ENCODE measurements at places on chromosomes 5 and 9.

GRCh38 chr5:78467752-78468357 is 107.4 kb downstream of the SCAMP1 start:
- peak; percentile 47 for DNase-seq

DNA sequence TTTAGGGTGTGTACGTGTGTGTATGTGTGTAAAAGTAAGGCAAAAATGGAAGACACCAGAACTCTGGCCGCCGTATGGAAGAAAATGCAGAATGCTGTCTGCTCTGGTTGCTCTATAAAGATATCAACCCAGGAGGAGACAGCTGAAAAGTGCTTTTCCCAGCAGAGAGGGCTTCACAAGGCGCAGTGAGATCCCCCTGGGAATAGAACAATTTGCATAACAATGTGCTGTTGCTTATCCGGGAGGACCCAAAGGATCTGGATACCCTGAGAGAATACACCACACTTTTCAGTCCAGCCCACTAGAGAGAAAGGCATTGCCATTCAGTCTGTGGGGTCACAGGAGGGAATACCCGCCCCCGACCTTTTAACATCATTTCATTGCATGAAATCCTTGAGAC is 230.6 kb downstream of the EBF1 start:
- DNase-seq = no peak

DNA sequence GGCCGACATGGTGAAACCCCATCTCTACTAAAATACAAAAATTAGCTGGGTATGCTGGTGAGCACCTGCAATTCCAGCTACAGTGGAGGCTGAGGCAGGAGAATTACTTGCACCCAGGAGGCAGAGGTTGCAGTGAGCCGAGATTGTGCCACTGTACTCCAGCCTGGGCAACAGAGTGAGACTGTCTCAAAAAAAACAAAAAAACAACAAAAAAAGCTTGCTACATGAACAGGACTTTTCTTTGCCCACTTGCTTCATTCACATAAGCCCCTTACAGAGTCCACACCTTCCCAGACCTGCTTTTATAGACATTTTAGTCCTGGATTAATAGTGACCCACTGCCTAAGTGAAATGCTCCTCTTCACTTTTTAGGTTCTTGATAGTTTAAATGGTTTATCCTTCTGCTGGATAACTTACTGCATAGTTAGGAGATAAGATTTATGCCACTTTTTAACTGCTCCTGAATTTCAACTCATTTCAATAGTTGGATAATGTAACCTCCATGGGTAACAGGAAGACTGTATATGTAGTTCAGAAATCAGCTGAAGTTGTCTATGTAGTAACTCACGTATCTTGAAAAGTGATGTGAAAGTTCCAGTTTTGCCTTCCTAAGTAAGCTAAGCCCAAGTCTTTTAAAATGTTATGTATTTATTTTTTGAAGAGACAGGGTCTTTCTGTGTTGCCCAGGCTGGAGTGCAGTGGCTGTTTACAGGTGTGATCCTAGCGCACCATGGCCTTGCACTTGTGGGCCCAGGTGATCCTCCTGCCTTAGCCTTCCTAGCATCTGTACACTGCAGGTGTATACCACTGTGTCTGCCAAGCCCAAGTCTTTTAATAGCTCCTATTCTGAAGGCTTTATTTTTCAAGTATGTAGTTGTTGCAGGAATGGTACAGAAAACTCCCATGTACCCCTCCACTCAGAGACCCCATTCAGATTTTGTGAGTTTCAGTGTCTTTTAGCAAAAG is 19.7 kb downstream of the SUB1 start:
- no peak for DNase-seq

DNA sequence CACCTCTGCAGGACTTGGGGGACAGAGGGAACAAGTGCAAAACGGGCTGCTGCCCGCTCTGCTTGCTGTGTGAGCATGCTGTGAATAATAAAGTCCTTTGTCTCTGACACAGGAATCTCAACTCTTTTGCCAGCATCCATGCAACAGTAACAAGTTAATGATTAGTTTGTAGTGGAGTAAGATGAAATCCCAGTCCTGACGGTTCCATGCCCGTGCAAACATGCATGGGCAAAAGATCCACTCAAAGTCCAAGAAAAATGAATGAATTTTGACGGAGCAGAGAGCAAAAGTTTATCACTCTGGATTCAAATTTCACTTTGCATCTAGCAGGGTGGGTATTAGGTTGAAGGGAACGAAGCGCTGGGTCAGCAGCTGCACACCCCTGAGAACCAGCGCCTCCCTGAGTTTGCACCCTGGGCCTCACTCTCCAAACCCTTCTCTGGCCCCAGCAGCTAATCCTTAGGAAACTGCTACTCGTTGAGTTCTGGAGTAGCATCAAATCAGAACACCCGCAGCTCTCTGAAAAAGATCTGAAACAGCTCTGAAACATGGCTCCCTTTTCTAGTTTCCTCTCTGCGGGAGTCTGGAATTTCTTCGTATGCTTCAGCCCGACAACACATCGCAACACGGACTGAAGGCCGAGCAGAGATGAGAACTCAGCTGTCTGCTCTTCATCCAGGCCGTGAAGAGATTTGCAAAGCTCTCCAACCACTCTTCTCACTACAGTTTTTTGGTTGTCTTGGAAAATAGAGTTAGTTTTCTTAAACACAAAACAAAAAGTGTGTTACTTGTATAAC is 45.6 kb upstream of the RUFY1 start:
- no peak for DNase-seq

- no peak for DNase-seq
These were observed 43.3 kb upstream of the RASEF start for GRCh38 chr9:83106263-83106662.

- DNase-seq = no peak
These were observed 80.2 kb upstream of the MIER3 start for GRCh38 chr5:57032151-57032551.

GRCh38 chr9:111744363-111744762 is 50.4 kb downstream of the SHOC1 start:
- no peak for DNase-seq

GRCh38 chr5:136374003-136374402 is 8.7 kb upstream of the TRPC7 start:
- DNase-seq = no peak

GRCh38 chr5:98109561-98110006 is 663.9 kb upstream of the RGMB start:
- no peak for DNase-seq

DNA sequence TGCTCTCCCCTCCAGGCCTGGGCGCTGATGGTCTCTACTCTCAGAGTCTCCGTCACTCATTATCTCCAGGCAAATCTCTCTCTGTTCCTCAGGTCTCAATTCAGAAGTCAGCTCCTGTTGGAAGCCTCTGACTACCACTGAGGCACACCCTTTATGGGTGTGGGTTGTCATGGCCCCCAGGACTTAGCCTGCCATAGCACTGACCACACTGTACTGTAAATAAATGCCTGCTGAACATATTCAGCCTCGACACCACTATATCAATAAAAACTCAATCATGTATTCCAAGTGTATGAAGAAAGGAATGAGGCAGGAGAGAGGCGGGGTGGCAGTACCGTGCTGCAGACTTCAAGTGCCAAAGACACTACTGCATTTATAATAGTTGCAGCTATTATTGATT is 88.9 kb downstream of the PCDH1 start:
- DNase-seq = no peak

- DNase-seq = no peak
These were observed 229.9 kb downstream of the DOCK8 start for GRCh38 chr9:444528-444927.

- no peak for DNase-seq
These were observed 45.4 kb downstream of the PTBP3 start for GRCh38 chr9:112288029-112288428.

DNA sequence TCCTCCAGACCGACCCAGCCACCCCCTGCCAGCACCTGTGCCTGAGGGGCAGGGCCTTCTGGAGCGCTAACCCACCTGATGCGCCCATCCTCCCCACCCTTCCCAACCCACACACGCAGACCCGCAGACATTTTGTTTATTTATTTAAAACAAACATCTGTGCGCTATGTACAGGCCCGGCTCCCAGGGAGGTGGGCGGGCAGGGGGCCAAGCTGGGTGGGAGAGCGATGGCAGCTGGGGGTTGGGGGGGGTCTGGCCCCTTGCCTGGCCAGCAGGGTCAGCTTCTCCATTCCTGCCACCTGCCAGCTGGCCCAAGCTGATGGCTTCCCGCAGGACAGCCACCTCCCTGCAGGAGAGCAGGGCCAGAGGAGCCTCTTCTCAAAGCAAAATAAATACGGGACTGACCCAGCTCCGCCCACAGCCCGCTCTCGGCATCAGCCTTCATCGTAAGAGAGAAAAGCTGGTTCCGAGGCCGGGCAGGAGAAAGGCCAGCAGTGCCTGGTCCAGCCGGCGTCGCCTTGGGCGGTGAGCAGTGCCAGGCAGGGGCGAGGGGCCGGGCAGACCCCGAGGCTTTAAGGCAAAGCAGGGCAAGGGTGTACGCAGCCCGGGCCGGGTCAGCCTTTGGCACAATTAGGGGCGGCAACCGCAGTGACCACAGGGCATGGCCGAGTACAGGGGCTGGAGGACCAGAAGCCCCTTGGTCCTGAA is 10.9 kb upstream of the CLIC3 start:
- no peak for DNase-seq

- DNase-seq = no peak
These were observed 1.0 kb upstream of the UBTD2 start for GRCh38 chr5:172284611-172284980.

DNA sequence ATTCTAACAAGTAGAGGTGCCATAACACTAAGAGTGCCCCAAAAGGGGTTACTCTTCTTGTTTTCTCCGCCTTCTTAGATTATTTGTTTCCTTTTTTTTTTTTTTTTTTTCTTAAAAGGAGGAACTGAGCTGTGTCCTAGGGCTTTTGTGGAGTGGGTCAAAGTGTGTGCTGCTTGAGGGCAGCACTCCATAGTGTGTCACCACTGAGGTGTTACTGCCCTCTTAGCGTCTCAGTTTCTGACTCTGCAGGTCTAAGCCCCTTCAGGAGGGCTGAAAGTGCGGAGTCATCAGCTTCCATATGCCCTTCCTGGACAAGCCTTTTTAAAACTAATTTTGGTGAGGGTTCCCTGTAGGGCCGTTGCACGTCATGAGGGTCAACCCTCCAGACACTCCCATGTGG is 12.6 kb upstream of the NANS start:
- no peak for DNase-seq

- no peak for DNase-seq
These were observed 144.4 kb downstream of the COMMD10 start for GRCh38 chr5:116229131-116229689.

GRCh38 chr5:159712672-159713071 is 203.6 kb upstream of the ADRA1B start:
- DNase-seq = no peak

GRCh38 chr5:103353581-103353980 is 95.0 kb downstream of the MACIR start:
- no peak for DNase-seq

DNA sequence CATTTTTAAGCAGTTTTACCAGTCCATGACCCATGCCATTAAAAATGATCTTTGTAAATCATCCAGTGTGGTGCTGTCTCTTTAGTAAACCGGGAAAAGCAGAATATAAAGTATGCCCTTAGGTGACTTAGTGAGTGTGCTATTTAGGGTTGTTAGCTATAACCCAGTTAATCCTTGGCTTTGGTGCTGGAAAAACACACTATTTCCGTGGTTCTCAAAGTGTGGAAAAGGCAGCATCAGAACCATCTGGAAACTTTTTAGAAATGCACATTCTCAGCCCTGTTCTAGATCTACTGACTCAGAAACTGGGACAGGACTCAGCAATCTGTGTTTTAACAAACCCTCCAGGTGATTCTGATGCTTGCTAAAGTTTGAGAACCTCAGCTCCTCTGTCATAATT is 123.6 kb upstream of the ZNF608 start:
- no peak for DNase-seq

All from GM13977 (cell line).